GM12865 (cell line): ENCODE measurements at places on chromosomes 3 and 15.

DNA sequence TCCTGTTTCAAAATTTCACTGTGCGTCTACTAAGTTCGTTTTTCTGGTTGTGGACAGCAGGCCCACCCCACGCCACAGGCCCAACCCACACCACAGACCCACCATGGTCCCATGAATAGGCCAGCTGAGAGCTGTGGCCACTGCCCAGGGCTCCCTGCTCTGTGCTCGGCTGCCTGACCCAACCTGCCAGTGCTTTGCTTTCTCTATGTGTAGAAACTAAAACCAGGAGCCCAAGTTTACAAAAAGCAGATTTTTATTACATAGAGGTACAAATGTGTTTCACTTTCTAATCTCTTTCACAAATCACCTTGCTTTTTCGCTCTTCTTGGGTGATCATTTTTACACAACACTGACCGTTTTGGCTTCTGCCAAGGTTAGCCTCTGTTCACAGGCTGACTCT lies 69.1 kb downstream of the HERC2 start:
- DNase-seq, result peak; percentile 44

DNA sequence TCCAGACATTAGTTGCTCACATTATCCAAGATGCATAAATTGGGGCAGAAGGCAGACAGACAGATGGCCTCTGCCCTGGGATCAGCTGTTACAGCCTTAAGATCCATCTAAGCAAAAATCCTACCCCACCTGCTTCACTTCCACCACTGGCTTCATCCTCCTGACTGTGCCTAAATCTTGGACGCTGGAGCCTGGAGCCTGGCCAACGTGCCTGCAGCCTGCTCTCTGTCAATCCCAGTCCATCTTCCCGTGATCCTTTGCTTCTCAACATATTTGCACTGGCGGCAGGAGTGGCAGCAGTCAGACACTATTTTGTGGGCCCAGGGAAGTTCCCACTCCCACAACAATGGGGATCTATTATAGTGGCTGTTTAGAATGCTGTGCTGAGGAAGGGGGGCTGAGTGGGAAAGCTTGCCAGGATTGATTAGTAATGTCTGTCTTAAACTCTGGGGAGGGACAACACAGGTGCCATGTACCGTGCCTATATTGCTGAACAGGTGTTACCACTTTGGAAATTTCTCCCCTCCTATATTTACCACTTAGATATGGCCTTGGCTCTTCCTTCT lies 121.2 kb downstream of the MEGF11 start:
- DNase-seq, result no peak

GRCh38 chr15:71219645-71220044 lies 104.4 kb downstream of the THSD4 start:
- no peak for DNase-seq

GRCh38 chr3:76930712-76931111 lies 109.2 kb upstream of the ROBO2 start:
- DNase-seq, result no peak

- DNase-seq, result no peak
Measured at GRCh38 chr3:108099244-108099643, 8.4 kb upstream of the CD47 start.

GRCh38 chr15:91561371-91562100 lies 292.0 kb upstream of the SLCO3A1 start:
- DNase-seq, result no peak

GRCh38 chr3:101128786-101129185 lies 135.6 kb upstream of the ABI3BP start:
- DNase-seq, result no peak
